COLO829 (cell line): ENCODE measurements at places on chromosomes 16 and 17.

DNA sequence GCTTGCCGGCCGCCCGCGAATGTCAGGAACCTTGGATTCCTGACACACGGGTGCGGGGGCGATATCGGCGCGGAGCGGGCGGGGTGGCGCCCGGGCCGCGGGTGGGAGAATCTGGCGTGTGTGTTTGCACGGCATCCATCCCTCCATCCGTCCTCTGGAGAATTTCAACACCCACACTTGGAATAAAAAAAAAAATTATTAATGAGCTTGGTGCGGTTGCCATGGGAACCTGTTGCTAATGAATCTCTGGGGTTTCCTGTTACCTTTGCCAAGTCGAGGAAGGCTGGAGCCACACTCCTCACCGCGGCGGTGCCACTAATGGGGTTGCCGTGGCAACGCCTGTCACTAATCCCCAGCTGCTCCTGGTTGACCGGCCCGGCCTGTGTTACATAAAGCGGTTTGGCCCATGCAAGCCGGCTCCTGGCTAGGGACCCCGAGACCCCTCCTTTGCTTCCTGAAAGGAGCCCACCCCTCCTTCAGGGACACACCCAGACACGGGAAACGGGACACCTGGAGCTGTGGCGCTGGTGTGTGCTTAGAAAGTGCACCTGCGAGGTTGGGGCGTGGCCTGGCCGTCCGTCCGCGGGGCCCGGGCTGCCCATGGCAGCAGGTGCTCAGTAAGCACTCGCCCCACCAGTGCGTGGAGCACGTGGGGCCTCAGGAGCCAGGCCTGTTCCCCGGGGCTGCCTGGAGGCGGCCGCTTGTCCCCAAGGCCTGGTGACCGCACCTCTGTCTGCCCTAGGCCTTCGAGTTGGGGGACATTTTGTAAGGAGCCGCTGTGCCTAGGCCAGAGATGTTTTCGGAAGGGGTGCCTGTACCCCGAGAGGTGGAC lies 14.6 kb downstream of the CACNA1H start:
- no peak for DNase-seq

DNA sequence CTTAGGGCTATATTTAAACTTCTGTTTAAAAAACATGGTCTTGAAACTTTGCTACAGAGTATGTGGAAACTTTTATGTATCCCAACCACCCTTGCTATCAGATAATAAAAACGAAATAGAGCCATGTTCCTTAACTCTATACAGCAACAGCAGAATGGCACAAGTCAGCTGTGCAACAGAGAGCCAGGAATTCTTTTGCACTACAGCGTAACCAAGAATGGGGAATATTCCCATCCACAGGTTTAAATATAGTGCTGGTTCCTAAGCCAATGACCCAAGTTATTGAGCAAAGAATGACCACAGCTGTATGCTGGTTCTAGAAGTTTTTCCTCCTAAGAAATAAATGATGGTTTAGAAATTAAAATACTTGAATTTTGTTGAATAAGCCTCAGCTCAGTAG lies 33.1 kb downstream of the SETD6 start:
- no peak for DNase-seq

DNA sequence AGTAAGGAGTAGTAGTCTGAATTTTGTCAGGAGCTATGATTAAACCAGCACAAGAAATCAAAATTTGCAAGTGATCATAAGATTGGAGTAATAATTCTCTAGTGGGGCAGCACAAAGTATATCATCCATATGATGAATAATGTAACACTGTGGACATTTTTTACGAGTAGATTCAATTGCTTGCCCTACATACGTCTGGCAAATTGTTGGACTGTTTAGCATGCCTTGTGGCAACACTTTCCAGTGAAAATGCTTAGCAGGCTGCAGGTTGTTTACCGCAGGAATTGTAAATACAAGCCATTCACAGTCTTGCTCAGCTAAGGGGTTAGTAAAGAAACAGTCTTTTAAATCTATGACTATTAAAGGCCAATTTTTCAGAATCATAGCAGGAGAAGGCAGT lies 35.7 kb downstream of the ATF7IP2 start:
- no peak for DNase-seq

- DNase-seq: no peak
Measured at GRCh38 chr16:12547608-12547922, 256.1 kb downstream of the CPPED1 start.

DNA sequence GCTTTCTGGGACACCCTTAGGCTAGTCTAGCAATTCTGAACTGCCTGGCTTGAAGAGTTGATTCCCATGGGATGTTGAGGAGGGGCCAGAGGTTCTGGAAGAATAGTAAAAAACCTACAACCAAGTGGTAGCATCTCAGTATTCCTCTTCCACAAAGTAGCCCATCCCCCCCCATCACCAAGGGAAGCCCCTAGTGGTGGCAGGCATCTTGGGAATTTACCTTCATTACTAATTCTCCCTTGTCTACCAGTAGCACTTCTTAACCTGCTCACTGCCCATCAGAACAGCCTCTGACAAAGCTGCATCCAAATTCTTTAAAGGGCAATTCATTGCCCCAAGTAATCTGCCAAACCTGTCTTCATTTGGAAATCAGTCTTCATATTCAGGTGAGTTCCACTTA lies 12.8 kb upstream of the RAB11FIP4 start:
- DNase-seq: no peak

GRCh38 chr17:28041844-28042656 lies 427 bp upstream of the NLK start:
- DNase-seq: no peak

- no peak for DNase-seq
Measured at GRCh38 chr17:80254396-80255251, 6.0 kb upstream of the RNF213 start.

DNA sequence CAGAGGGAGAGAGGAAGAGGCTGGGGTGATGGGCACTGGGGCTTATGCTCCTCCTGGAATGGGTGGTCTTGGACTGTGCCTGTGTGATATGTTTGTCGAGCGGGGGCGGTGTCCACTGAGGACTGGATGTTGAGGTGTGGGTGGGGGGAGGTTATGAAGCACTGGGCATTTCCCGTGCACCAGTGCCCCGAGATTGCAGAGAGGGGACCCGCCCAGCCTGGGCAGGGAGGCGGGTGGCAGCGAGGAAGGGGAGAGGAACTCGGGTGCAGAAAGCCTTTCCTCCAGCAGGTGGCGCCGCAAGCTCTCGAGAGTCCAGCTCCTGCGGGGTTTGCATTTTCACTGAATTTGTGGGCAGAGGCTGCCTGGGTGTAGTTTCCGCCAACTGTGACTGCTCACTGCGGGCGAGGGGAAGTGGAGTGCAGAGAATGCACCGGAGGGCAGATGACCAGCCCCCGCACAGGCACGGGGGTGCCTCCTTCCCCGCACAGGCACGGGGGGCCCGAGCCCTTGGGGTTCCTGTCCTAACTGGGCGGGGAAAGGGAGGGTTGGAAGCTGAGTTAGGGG lies 190.6 kb downstream of the SEC14L1 start:
- DNase-seq: peak; percentile 87

DNA sequence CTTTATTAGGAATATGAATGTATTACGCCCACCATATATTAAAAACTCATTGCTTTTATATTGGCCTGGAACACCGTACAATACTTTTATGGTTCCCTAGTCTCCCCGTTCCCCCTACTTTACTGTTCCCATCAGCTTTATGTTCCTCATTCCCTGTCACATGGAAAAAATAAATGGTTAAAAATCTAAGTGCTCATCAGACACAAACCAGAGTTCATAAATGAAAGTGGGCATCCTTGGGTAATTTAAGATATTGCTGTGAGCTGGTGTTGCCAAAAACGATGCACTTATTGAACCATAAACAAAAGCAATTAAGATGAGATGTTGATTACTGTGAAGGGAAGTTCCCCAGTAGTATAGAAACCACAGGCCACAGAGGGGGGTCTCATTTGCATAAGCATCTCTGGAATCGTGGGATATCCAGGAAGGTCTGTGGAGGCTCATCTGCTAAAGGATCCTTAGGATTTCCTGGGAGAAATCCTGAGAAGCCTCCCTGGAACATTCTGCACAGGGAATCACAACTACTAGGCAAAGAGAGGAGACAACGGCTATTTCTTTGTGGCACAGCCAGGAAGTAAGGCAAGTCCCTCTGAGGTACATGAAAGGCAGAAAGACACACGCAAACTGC lies 591.4 kb upstream of the CDH11 start:
- no peak for DNase-seq

DNA sequence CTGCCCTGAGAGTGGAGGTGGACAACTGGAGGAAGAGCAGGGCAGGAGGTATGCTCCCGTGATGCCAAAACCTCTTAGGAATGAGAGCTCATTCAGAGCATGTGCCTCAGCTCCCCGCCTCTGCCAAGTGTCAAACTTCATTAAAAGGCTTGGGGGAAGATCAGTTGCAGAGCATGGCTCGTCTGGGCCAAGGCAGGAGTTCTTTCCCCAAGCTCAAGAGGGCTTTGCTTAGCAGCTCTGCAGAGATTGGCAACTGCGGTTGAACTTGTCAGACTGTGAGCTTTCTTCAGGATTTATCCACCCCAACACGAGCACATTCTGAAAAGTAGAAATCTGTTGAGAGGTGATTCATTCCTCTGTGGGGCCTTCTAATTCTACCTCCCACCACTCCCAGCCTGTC lies 248.1 kb downstream of the HS3ST3A1 start:
- DNase-seq: no peak

DNA sequence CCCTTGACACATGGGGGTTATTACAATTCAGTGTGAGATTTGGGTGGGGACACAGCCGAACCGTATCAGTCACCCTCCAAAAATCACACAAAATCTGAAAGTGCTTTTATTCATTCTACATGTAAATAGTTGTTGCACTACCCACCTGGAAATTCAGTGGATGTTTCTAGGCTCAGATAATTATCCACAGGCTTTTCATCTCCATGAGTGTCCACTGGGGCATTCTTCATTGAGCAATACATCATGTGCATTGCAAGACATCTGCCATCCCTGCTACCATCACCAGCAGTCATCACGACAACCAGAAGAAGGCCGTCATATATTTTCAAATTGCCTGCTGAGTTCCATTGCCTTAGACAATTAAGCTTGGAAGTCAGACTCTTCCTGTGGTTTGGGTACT lies 330.8 kb downstream of the WWOX start:
- no peak for DNase-seq

GRCh38 chr16:88507231-88507743 lies 54.2 kb downstream of the ZFPM1 start:
- no peak for DNase-seq
